Fibroblast of skin of left quadriceps (primary cell): ENCODE measurements at places on chromosomes 7 and 10.

DNA sequence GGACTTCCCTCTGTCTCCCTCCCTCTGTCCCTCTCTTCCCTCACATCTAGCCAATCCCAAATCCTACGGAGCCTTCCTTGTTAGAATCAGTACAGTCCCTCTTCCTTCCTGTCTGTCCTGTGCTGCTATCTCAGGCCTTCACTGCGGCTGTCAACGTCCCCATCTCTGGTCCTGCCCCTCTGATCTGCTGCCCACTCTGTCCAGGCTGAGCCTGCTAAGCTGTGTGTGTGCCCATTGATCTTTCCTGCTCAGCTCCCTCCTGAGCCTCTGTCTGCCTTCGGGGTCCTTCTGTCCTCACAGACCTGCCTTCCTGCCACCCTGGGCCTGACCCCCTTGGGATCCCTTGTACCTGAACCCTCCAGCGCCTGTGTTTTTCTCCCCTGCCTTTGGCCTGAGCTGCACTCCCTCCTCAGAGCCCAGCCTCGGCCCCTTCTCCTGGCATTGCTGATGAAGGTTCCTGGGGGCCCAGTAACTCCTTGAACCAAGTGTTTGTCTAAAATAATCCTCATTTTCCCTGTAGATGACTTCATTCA lies 182.1 kb upstream of the SHH start:
- DNase-seq: no peak

GRCh38 chr7:81780914-81781693 lies 11.3 kb upstream of the HGF start:
- no peak for DNase-seq

DNA sequence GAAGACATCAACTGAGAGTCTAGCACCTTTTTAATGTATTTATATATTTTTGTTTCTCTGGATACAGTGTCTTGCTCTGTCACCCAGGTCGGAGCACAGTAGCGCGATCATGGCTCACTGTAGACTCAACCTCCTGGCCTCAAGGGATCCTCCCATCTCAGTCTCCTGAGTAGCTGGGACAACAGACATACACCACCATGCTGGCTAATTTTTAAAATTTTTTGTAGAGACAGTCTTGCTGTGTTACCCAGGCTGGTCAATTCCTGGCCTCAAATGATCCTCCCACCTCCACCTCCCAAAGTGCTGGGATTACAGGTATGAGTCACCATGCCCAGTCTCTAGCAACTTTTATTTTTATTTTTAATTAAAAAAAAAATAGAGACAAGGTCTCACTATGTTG lies 51.4 kb upstream of the ANLN start:
- no peak for DNase-seq

- DNase-seq: no peak
Observed at GRCh38 chr7:82163586-82163985, 280.0 kb downstream of the CACNA2D1 start.

- no peak for DNase-seq
Observed at GRCh38 chr7:84336766-84337165, 142.2 kb upstream of the SEMA3A start.

GRCh38 chr10:71234970-71235685 lies 22.8 kb downstream of the UNC5B start:
- no peak for DNase-seq

- DNase-seq: no peak
Observed at GRCh38 chr7:150481186-150481920, 30.9 kb downstream of the GIMAP8 start.

GRCh38 chr10:85863301-85864172 lies 503.1 kb downstream of the GRID1 start:
- DNase-seq: no peak
